PC-3 (cell line): ENCODE measurements at places on chromosomes 13 and 19. TPM values are rescaled to one million over a fixed set of nuclear protein-coding genes. Genes with fewer than 3 reads are reported as not detected.

DNA sequence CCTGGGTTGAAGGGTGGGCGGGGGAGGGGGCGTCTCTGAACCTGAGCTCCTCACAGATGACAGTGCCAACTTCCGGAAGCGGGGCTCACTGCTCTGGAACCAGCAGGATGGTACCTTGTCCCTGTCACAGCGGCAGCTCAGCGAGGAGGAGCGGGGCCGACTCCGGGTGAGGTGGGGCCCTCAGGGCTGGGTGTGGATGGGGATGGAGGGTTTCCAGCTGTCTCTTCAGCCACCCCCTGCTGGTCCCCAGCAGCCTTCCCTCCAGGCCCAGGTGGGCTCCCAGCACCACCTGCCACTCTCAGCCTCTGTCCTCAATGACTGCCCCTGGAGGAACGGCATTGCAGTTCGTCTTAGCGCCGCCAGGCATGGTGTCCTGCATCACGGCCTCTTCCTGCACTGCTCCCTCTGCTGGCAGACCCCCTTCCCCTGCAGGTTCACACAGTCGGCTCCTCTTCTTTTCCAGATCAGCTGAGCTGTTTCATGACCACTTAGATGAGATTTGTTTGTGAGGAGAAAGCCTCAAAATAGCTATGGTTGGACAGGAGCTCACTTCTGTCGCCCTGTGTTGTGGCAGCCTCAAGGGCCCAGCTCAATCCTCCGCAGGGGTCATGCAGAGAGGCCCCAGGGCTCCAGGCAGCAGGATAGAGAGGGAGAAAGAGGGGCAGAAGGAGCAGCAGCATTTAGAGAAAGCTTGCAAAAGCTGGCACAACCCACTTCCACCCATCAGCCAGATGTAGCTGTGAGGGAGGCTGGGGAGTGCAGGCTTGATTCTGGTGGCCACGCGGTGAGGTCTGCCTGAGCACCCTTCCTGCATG lies 2.5 kb upstream of the GARIN5A start:
- DNase-seq = peak; percentile 38

DNA sequence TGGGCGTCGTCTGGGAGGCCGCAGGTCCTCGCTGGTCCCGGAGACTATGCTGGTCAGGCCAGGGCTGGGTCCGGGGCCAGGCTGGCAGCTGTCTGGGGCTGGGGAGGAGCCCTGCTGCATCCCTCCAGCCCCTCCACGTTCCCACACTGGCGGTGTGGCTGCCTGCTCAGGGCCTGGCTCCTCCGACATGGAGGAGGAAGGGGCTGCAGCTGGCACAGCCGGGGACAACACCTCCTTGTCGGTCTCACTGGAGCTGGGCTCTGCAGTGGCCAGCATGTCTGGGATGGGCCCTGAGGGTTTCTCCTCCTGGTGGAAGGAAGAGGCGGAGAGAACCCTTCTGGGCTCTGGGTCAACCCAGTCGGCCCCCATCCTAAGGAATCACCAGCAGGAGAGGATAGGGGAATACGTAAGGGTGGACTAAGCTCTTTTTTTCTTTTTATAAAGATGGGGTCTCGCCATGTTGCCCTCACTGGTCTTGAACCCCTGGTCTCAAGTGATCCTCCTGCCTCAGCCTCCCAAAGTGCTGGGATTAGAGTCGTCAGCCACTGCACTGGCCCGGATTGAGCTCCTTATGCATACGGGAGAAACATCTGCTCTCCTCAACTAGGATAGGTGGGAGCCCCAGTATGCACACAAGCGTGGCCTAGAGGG lies 806 bp downstream of the ZNF414 start:
- no peak for DNase-seq

GRCh38 chr13:53800011-53800410 lies 771.4 kb downstream of the OLFM4 start:
- no peak for DNase-seq

DNA sequence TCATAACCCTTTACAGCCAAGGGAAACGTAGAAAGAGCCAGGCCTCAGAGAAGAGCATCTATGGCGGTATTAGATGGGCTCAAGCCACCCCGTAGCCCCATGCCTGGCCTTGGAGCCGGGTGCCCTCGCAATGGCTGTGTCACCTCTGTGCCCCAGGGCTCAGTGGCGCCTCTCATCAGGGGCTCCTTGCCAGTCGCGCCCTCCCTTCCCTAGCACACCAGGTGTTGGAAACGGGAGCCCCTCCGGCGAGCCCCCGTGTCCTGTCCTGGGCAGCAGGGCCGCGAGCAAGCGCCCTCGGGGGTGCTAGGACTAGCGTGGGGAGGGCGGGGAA lies 453 bp downstream of the ZNF256 start:
- DNase-seq = no peak

CRLF1 gene
- total RNA-seq = 0.23 and 2.6 TPM in 2 replicates

TSHZ3 gene
- 0.18 and 0.23 TPM in 2 replicates for total RNA-seq

FLT3LG gene
- 0.18 and 2.8 TPM in 2 replicates for total RNA-seq
